ENCODE measurements at places on chromosomes 7 and 10. TPM values are rescaled to one million over a fixed set of nuclear protein-coding genes. Genes with fewer than 3 reads are reported as not detected.

- no peak for DNase-seq
Measured at GRCh38 chr7:27418541-27418940, 175.9 kb downstream of the EVX1 start.

GRCh38 chr7:123819001-123819400, 26.0 kb upstream of the HYAL4 start:
- DNase-seq = no peak

GRCh38 chr7:32266932-32267475, 196.8 kb upstream of the PDE1C start:
- no peak for DNase-seq

DNA sequence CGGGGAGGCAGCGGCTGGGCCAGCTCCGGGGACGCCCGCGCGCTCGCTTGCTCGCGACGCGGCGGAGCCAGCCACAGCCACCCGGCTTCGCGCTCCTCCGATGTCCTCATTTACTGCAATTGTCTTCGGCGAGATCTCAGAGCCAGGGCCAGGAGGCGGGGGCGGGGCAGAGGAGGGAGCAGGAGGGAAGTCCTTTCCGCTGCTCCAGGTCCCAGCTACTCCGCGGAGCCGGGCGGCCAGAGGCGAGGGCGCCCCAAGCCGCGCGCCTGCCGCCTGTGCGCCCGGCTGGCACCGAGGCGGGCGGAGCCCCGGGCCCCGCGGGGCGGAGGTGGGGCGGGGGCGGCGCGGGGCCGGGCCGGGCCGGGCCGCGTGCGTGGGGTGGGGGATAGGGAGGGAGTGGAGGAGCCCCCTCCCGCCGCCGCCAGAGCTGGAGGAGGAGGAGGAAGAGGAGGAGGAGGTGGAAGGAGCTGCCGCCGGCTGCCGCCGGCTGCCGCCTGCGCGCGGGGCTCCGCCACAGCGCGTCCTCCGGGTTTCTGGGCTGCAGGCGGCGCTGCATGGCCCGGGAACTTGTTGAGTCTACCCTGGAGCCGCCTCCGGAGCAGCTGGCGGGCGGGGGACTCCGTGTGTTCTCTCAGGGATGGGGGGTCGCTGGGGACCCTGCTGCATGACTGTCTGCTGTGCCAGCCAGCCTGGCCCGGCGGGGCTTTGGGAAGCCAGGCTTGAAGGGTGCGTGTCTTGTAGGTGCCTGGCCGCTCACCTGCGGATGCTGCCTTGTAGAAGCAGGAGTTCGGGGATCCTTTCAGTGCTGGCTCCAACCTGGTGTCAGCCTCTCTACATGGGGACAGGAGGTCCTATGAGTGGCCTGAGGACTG, at the start of gene INSYN2A:
TSS of gene INSYN2A (minus strand) at position 310 of the 872 bp plus-strand sequence. CDS start 20,196 bp downstream, outside the sequence.
- no peak for DNase-seq

DNA sequence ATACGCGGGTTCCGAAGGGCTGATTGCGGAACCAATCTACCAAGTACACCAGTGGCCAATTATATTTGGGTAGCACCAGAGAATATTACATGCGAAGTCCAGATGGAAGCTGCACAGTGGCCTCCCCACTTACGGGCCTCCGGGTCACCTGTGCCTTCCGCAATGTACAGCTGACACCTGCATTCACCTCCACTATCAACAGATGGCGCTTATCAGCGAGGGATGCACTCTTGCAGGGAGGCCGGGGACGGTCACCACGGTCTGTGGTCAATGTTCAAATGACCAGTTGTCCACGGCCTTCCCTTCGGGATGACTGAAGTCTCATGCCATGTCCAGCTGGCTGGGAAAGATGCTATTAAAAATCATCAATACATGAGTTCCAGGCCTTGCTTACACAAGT, 47.6 kb downstream of the SLIT1 start:
- DNase-seq = no peak

DNA sequence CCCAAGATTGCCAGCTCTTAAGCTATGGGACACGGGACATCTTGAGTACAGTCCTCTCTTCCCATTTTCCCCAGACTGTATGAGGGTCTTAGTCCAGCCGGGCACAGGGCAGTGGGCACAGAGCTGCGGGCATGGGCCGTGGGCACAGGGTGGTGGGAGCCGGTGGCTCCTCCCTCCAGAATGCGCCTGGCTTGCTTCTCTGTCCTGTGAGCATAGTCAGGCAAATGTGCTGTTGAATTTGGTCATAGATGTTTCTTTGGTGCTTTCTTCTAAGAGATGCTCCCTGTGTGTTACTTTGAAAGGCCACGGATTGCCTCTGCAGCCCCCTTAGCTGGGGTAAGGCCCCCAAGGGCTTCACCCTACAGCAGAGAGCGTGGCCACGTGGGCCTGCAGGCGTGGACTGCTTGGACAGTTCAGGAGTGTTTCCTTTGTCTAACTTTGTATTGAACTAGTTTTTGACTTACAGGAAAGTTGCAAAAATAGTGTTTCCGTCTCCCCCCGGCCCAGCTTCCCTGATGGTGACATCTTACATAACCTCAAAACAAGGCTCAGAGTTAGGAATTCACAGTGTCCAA, 24.7 kb downstream of the LRRC27 start:
- DNase-seq = no peak

GRCh38 chr10:124728830-124729661, 15.1 kb downstream of the FAM53B start:
- DNase-seq = no peak

GRCh38 chr10:27440478-27440877, 63.6 kb upstream of the RAB18 start:
- no peak for DNase-seq

DNA sequence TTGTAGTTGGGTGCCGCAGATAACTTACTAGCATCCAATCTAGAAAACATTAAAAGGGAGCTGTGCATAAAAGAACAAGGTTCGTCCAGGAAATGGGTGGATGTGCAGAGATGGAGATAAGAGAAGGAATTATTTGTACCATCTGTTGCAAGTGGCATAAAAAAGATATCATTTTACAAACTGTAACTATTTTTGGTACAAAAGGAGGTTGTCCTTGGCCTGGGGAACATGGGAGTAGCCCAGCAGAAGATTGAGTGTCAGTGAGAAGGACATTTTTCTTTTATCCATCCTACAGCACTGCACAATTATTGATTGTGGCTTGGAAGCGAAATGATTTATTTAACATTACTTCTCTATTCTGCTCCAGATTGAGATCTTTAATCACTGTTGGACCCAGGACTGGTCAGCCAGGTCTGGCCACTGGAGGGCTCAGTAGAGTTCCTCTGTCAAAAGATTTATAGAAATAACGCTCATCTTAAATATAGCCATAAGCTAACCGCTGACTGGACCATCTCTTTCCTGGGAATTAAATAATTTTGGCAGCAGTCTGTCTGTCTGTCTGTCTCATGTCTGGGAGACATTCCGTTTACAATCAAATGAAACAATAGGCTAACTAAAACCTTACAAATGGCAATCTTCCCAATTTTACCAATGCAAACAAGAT, 254.1 kb downstream of the KIAA1217 start:
- no peak for DNase-seq

The GPR146 gene
- polyA plus RNA-seq = 4.7 TPM

The NET1 gene
- polyA plus RNA-seq = 137 TPM

The MAGI2 gene
- polyA plus RNA-seq = 32.8 TPM

The GPR26 gene
- polyA plus RNA-seq = 0.05 TPM

All from left renal cortex interstitium (tissue), 4 donors.